ENCODE measurements at places on chromosomes 7 and 10. TPM values are rescaled to one million over a fixed set of nuclear protein-coding genes. Genes with fewer than 3 reads are reported as not detected.

Gene ITGA8
- total RNA-seq = 5.8 TPM

Gene SFTPA1
- total RNA-seq = not detected

Gene EPDR1
- 32.2 TPM for total RNA-seq

Gene SOSTDC1
- total RNA-seq = not detected

Measured in gastrocnemius medialis (tissue), 4 donors.